Common myeloid progenitor, CD34-positive (primary cell): ENCODE measurements at places on chromosomes 13 and 19.

DNA sequence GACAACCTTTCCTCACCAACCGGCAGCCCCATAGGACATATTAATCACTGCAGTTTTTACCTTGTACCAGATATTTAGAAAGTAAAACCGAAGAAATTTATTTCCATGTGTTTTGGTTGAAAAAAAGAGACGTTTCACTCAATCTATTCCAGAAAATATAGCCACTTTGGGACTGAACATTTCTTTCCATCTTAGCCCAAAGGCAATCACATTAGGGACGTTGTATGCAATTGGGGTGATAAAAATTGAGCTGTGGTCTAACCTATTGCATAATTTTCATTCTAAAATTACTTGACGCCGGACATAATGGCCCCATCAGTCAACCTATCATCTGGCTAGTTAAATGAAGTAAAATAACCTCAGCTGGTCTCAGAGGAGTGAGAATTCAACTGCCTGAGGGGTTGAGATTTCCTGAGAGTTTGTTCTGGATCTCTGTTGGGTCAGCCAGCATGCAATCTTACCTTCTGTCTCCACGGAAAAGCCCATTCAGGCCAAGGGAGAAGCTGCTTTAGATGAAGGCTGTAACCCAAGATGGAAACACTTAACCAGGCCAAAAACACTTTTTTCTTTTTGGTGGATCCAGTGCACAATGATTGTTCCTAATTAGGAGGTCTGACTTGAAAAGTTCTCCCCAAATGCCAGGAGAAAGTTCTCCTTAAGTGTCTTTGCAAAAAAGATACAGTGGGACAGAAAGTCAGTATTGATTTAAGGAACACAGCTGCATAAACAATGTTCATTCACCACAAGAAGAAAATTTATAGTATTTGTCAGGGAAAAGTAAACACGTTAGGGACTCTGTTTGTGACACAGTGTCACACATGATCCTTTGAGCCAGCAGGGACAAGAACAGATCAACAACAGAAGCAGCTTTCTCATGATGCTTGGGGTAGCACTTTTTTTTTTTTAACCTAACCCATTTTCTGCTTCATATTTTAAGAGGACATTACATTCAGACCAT is 34.1 kb downstream of the DLEU7 start:
- no peak for DNase-seq

GRCh38 chr19:19943848-19944582 is 43.3 kb downstream of the ZNF93 start:
- DNase-seq = no peak

- DNase-seq = no peak
Measured at GRCh38 chr13:108223687-108224503, 5.7 kb downstream of the ABHD13 start.

DNA sequence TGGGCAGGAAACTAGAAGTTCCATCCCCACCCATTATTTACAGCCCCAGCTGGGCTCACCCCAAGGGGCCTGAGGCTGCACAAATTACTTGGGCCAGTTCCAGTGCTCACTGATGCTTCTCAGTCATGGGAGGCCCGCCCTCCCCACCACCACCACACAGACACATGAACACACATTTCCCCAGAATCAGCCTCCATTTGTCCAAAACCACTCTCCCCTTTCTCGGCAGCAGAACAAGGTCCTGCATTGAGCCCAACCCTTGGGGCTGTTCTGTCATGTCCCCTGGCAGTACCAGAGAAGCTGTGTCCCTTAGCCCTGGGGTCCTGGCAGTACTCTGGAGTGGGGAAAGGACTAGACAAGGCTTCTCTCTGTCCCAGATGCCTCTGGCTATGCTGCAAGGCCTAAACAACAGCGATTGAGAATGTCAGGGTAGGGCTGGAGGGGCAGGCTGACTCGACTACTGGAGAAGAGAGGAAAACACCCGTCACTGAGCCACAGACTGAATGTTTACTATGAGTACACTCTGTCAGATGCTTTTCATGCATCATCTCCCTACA is 21.8 kb downstream of the SAMD4B start:
- DNase-seq = no peak

DNA sequence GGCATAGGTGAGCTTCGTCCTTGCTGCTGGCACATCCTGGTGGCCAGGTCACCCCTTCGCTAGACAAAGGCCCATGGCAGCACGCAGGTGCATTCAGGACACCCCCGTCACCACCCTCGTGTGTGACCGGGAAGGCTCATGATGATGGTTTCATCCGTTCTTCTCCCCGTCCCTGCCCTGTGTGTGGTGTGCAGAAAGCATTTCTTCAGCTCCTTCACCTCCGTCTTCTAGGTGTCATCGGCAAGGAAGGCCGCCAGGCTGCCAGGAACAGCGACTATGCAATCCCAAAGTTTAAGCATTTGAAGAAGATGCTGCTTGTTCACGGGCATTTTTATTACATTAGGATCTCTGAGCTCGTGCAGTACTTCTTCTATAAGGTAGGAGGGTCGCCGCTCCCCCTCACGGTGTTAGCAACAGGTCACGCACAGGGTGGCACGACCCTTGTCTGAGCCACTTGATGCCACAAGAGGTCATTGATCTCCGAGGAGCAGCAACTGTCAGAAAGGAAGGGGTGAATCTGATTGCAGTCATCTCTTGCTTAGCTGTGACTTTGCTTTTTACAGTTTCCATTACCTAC is 111.0 kb upstream of the MCF2L start:
- no peak for DNase-seq

GRCh38 chr13:77728265-77729125 is 31.0 kb downstream of the SLAIN1 start:
- no peak for DNase-seq

- no peak for DNase-seq
Measured at GRCh38 chr13:80339912-80340650, 845 bp downstream of the SPRY2 start.

- DNase-seq = peak; percentile 50
Measured at GRCh38 chr19:7799640-7800355, 30.2 kb upstream of the EVI5L start.

GRCh38 chr13:51276636-51277035 is 54.4 kb downstream of the FAM124A start:
- DNase-seq = no peak

GRCh38 chr19:6694147-6694815 is 24.3 kb upstream of the TNFSF14 start:
- no peak for DNase-seq

DNA sequence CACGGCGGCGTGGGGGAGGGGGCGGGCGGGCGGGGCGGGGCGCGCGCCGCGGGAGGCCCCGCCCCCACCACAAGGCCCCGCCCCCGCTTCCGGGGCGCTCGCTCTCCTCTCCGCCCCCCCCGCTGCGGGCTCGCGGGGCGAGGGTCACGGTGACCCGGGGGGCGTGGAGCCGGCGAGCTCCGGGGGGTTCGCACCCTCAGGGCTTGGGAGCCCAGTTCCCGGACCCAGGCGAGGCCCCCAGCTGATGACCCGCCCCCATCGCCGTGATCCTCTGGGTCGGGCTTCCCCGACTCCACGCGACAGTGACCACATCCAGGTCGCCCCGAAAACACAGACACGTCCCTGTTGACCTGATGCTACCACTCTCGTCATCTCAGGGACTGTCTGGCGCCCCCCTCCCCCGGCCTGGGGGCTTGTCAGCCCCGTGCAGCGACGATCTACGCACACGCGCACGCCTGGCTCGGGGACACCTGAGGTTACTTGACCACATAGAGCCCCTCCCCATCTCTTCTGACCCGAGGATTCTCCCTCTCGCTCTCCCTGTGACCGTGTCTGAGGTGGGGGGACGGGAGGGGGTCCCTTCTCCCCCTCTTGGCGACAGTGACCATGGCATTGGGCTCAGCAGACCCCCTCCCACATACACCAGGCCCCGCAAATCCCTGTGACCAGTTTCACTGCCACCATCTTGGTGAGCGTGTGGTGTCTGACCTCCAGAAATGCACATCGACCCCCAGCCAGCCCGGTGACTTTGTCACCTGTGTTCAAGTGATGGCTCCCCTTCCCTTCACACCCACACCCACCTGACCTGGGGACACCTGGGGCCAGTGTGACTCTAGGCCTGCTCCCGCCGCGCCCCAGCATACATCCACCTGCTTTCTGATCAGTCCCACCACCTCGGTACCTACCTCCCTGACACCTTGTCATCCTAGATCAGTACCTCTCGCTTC is 670 bp downstream of the MAP2K7 start:
- peak; percentile 56 for DNase-seq

DNA sequence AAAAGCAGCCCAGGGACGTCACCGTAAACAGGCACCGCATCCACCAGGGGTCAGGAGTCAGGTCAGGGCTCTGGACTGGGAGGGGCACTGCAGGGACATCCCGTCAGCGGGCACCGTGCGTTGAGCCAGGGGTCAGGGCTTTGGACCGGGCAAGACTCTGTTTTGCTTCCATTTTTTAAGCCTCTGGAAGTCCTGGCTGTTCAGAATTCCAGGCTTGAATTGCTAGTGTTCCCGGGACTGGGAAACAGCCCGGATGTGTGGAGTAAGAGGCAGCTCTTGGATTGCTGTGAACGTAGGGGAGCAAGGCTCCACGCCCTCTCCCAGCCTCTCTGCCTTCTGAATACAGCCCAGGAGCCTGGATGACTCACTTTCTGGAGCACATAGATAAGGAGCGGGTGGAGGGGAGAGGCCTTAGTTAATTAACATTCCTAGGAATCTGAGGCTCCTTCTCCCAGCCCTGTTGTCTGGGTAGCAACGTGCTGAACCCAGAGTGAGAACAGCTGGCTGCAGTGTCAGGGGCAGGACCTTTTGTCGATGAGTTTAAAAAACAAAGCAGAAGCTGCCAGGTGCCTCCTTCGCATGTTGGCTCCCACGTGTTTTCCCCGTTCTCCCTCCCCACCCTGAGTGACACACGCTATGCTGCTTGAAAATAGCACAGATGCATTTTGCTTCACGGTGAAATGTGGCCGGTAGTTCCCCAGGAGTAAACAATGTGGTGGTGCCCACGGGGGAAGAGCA is 21.9 kb downstream of the ATP11A start:
- DNase-seq = peak; percentile 71

- DNase-seq = no peak
Measured at GRCh38 chr13:79621902-79622301, 140.9 kb downstream of the NDFIP2 start.

DNA sequence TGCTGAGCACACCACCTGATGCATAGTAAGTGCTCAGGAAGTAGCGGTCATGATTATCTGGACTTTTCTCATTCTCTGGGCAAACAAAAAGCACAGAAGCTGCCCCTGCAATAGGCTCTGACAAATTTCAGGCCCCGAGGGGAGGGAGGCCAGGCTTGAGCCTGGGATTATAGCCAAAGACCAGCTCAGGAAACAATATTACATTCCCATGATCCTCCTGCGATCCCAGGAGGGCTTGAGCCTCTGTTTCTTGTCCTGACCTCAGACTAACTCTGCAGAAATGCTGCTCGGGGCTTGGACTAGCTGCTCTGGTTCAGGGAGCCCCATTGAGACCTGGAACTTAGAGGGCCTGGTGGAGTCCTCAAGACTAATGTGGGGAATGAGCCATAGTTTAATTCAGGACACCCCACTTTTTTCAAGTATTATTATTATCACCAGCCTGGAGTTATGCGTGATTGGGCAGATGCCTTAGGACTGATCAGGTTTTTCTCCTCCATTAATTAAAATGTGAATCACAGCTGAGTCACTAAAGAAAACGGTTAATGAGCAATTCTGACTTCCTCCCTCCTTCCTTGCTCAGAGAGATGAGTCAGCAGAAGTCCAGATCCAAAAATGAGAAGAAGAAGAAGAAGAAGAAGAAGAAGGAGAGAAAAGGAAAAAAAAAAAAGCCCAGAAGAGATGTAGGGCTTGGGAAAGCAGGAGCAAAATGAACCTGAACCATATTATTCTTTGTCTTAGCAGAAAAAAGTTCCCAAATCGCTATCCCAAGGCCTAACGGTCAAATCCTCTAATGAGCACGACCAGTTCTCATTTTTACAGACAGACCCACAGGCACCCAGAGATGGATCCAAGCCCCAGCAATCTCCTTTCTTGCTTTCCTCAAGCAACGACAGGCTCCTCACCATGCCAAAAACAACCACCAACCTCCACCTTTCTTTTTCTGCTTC is 107.2 kb downstream of the CACNA1A start:
- DNase-seq = no peak

DNA sequence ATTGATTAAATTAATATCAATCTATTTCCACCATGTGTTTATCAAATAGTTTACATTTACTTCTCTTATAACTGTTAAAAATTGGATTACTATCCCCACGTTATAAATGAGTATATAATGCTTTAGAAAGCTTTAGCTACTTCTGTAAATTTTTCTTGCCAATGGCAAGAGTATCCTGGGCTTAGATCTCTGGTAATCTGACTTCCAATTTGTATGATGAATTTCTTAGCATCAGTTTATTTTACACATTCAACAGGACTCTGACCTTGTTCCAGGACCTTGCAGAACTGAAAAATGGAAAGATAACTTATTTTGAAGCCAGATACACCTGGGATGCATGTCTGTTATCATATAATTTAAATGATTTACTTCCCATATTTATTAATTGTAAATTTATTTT is 2759.4 kb downstream of the PCDH9 start:
- DNase-seq = no peak

- no peak for DNase-seq
Measured at GRCh38 chr13:109647053-109647452, 139.3 kb downstream of the IRS2 start.

GRCh38 chr19:3504735-3505134 is 1.4 kb upstream of the FZR1 start:
- DNase-seq = peak; percentile 26

- no peak for DNase-seq
Measured at GRCh38 chr13:23748109-23748990, 140.8 kb downstream of the MIPEP start.

DNA sequence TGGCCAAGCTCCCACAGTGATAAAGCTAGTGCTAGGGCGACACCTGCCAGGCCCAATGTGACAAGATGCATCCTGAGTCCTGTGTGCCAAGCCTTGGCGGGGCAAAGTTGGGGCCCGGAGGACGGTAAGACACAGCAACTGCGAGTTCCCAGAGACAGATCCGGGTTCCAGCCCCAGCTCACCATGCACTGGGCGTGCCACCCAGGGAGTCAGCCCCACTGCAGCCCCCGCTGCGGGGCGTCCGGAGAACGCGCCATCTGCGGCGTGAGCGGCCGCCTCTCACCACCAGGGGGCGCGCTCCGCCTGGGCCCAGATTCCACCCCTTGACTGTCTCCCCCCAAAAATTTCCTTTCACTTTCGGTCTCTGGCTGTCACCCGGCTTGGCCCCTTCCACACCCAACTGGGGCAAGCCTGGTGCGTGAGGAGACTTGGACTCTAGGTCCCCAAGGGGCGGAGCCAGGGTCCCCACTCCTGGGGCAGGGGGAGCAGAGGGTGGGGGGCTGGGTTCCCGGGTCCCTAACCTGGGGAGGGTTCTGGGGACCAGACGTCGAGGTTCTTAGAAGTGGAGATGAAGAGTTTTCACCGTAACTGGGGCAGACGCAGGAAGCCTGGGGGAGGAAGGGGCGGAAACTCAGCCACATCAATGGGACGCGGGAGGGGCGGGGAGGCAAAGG is at the start of gene FLT3LG:
Gene FLT3LG, plus strand, starts transcription at position 348 of the 674 bp plus-strand sequence. CDS start 425 bp downstream, outside the sequence.
- DNase-seq = peak; percentile 92
